ENCODE measurements at places on chromosomes 16 and 17.

- DNase-seq, result no peak
Measured at GRCh38 chr17:82435601-82436583, 14.7 kb downstream of the CYBC1 start.

GRCh38 chr17:12963505-12963904 lies 54.3 kb downstream of the ELAC2 start:
- no peak for DNase-seq

DNA sequence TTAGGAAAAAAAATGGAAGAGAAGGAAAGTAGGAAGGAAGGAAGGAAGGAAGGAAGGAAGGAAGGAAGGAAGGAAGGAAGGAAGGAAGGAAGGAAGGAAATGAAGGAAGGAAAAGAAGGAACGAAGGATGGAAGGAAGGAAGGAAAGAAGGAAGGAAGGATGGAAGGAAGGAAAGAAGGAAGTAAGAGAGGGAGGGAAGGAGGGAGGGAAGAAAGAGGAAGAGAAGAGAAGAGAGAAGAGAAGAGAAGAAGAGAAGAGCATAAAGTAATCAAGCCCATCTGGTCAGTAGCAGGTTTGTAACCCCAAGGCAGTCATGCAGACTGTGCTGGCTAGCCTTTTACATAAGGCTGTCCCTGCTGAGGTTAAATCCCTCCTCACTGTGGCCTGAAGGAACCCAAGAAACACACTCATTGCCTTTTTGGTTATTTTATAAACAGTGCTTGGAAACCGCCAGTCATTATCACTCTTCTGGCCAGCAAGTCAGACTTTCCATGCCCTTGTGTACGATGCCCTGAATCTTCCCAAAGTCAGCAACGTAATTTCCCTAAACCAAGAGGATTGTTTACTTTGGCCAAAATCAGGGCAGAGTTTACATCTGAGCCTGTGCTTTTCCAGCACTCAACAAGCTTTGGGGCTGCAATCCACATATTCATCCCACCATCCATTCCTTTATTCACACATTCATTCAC lies 409.6 kb upstream of the MAF start:
- no peak for DNase-seq

DNA sequence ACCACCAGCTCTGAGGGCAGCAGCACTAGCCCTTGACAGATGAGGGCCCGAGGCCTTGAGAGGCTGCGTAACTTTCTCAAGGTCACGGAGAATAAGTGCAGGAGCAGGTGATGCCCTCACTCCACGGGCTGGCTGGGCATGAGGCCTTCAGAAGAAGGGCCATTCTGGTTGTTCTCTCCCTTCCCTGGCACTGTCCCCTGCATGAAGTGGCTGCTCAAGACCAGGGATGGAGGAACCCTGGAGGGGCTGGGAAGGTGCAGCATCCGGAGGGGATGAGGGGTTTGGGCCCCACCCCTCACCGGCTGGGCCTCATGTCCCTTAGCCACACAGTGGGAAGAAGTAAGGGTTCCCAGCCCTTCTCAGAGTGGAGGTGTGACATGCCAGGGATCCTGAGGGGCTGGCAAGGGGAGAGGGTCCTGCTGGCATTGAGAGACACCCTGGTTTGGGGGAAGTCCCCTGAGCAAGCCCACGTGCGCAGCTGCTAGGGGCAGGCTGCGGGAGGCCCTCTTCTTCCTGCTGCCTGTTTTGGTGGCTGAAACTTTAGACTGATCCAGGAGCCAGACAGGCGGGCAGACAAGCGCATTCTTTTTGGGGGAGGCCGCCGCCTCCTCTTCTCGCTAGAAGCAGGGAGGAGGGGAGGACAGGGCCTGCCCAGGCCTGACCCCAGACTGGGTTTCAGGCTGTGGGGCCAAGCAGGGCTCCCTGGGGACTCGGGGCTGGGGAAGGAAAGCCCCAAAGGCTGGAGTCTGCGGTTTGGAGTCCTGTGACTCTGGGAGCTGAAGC lies 74.0 kb downstream of the N4BP1 start:
- no peak for DNase-seq

DNA sequence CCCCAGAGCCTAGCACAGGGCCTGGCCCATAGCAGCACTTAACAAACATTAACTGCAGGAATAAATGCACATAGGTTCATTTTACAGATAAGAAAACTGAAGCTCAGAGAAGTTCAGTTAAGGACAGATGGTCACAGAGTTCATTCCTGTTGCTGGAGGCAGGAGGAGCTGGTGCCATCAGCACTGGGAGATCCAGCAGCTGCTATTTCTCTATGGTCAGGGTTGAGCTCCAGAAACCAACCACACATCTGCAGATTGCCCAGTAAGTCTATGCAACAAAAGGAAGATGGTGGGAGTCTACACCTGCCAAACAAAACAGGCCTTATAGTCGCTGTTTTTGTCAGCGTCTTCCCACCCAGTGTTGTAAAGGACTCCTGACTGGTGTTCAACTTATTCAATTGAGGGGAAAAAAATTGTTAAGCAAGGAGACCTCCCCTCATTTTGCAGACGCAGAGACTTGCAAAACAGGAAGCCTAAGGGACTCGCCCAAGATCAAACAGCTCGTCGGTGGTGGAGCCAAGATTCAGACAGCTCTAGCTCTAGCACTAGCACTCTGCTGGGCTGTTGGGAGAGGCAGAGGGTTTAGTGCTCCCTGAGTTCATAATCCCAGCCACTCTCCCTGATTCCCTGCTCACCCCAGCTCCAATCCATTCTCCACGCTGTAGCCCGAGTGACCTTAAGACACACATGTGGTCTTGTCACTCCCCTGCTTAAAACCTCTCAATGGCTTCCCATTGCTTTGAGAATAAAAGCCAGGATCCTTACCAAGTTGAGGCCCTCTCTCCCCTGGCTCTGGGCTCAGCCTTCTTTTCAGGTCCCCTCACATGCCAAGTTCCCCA lies 9.0 kb downstream of the NOG start:
- DNase-seq, result no peak

DNA sequence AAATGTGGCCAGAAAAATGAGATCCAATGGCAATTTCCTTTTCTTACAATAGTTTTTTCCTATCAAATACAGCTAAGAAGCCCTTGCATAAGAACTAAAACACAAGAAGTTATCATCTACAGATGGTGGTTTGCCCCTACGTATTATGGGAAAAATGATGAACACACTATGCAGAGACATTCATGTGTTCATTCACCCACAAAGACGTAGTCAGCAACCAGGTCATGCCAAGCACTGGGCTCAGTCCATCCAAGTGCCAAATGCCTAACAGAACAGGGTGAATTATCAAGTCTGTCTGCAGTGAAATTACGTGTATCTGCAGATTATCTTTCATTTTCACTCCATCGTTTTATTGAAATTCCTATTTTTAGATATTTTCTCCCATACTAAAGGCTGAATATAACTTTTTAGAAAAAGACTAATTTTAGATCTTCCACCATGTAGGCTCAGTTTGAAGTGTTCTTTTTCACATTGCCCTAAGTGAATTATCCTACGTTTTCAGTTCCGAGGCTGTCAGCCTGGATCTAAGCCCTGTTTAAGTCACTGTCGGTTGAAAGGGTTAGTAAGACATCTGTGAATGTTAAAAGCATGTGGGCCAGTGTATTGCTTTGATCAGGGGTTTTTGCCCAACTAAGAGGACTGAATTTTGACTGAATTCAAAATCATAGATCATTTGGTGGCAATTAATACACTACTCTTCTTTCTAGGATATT lies 78.1 kb upstream of the DHX40 start:
- no peak for DNase-seq

- peak; percentile 64 for DNase-seq
Measured at GRCh38 chr17:44976206-44976605, 8.1 kb upstream of the C1QL1 start.

- DNase-seq, result no peak
Measured at GRCh38 chr17:11109106-11109505, 131.9 kb upstream of the SHISA6 start.

GRCh38 chr17:75240394-75241142 lies 20.8 kb downstream of the GGA3 start:
- DNase-seq, result peak; percentile 97

DNA sequence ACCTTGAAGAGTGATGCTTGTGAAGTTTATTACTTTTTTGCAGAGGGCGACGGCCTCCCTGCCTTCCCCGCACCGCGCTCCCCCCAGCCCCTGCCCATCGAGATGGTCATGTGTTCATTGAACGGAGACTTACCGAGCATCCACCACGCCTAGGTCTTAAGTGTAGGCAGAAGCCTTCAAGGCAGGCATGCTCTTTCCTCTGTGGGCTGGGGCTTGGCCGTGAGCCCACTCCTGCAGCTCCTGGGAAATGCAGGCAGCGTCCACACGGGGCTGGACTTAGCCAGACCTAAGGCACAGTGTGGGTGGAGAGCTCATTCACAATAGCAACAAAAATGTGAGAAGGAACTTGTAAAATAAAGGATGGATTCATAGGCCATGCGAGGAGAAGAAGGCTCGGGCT lies 19.2 kb downstream of the RNF213 start:
- DNase-seq, result no peak

- no peak for DNase-seq
Measured at GRCh38 chr17:71057938-71058337, 888.6 kb downstream of the KCNJ2 start.

DNA sequence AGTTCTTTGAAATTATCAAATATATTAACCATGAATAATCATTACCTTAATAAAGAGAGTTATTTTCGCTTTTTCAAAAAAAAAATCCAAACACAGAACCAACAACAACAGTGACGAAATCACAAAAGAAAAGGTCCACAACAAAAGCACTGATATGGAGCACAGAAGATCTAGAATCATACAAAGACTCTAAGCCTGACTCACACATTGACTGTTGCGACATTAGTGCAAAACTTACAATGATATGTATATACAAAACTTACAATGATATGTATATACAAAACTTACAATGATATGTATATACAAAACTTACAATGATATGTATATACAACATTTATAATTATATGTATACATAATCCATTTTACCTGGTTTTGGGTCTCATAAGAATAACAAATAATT lies 117.7 kb downstream of the USP22 start:
- DNase-seq, result no peak

- DNase-seq, result no peak
Measured at GRCh38 chr16:22670044-22670536, 143.9 kb upstream of the HS3ST2 start.

- peak; percentile 98 for DNase-seq
Measured at GRCh38 chr16:57475711-57476339, 10.5 kb downstream of the DOK4 start.

All from endodermal cell (in vitro differentiated cells).